Adrenal gland (tissue), 19 donors: ENCODE measurements at places on chromosomes 2 and 18. TPM values are rescaled to one million over a fixed set of nuclear protein-coding genes. Genes with fewer than 3 reads are reported as not detected.

Gene PRKAG3
- not detected for total RNA-seq

Gene SYT4
- total RNA-seq = 0.30 TPM

Gene CNTNAP5
- total RNA-seq = 4.9 TPM

Gene LYPD6B
- 0.47 TPM for total RNA-seq

- no peak for DNase-seq
- no peaks in the 10 kb centered on the region for H3K36me3 ChIP-seq
- H3K27ac ChIP-seq = no peak overlapping the region
- H3K4me3 ChIP-seq = no peak overlapping the region
These were observed 26.7 kb upstream of the CD226 start for GRCh38 chr18:69974365-69974764.

- H3K36me3 ChIP-seq = no peaks in the 10 kb centered on the region
- no peak overlapping the region for H3K27ac ChIP-seq
- DNase-seq = no peak
- no peaks in the 10 kb centered on the region for H3K4me1 ChIP-seq
- no peak overlapping the region for H3K4me3 ChIP-seq
These were observed 338.9 kb downstream of the BCL11A start for GRCh38 chr2:60214626-60214875.
